ENCODE measurements at places on chromosomes 16 and 17.
A peak's percentile ranks its signal among the peaks of the same experiment; 100 is the strongest.

- DNase-seq, result no peak
Measured at GRCh38 chr16:86975445-86975844, 341.7 kb downstream of the C16orf95 start.

GRCh38 chr17:50871364-50871763 lies 5.2 kb upstream of the TOB1 start:
- peak; percentile 39 for DNase-seq

DNA sequence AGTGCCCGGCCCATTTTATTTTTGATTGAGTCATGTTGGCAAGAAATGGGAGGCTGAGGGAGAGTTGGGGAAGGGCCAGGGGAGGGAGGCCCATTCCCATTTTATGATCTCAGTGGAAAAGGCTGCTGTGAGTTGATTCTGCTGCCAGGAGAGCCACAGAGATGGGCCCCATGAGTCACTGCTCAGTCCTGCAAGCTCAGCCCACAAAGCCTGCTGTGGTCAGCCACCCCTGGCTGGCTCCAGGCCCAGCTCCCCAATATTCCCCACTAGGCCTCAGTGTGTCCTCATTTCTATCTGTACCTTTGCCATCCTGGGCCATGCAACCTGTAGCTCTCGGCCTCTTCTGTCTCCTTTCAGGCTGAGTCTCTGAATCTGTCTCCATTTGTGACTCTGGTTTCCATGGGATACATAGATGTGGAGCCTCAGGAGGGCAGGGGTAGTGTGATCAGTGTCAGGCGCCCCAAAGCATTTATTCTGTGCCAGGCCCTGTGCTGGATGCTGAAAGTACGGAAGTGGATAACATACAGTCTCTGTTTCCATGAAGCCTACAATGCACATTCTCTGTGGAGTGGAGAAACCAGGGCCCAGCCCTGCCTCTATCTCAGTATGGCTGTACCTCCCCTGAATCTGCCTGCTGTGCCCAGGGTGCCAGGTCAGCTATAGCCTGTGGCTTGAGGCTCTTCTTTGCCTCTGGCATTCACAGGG lies 1.9 kb upstream of the PLEKHG4 start:
- no peak for DNase-seq

DNA sequence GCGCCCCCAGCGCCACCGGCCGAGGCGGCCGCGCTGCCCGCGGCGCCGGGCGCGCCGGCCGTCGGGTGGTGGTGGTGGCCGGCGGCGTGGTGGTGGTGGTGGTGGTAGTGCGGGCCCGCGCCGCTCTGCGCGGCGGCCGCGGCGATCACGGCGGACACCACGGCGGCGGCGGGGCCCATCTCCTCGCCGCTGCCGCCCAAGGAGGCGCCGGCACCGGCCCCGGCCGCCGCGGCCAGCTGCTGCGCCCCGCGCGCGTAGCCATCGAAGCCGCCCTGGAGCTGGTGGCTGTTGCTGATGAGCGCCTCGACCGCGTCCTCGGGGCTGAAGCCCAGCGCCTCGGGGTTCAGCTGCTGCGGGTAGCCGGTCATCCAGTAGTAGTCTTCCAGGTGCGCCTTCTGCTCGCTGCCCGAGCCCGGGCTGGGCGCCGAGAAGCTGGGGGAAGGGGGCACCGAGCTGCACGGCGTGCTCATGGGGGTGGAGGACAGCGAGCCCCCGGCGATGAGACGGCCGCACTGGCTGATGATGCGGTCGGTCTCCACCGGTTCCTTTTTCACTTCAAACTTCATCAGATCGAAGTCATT lies 1.2 kb downstream of the MAF start:
- no peak for DNase-seq

DNA sequence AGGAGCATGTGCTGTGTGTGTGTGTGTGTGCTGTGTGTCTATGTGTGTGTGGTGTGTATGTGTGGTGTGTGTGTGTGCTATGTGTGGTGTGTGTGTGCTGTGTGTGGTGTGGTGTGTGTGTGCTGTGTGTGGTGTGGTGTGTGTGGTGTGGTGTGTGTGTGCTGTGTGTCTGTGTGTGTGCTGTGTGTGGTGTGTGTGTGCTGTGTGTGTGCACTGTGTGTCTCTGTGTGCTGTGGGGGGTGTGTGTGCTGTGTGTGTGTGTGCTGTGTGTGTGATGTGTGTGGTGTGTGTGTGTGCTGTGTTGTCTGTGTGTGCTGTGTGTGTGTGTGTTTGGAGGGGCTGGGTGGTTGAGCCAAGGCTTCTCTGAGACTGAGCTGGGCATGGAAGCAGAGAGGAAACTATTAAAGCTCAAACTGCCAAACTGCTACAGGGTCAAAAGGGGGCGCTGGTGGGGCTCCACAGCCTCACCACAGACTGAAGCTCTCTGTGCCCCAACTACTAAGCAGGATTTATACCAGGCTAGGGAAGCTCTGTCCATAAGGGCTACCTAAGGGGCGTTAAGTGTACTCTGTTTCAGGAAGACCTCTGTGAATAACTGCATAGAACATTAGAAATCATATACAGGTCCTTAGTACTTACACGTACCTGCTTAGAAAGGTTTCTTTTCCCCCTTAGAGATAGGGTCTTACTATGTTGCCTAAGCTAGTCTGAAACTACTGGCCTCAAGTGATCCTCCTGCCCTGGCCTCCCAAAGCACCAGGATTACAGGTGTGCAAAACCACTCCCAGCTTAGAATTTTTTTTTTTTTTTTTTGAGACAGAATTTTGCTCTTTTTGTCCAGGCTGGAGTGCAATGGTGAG lies 27.8 kb upstream of the GHDC start:
- DNase-seq, result no peak

- no peak for DNase-seq
Measured at GRCh38 chr16:11688520-11688886, 20.2 kb downstream of the SNN start.

DNA sequence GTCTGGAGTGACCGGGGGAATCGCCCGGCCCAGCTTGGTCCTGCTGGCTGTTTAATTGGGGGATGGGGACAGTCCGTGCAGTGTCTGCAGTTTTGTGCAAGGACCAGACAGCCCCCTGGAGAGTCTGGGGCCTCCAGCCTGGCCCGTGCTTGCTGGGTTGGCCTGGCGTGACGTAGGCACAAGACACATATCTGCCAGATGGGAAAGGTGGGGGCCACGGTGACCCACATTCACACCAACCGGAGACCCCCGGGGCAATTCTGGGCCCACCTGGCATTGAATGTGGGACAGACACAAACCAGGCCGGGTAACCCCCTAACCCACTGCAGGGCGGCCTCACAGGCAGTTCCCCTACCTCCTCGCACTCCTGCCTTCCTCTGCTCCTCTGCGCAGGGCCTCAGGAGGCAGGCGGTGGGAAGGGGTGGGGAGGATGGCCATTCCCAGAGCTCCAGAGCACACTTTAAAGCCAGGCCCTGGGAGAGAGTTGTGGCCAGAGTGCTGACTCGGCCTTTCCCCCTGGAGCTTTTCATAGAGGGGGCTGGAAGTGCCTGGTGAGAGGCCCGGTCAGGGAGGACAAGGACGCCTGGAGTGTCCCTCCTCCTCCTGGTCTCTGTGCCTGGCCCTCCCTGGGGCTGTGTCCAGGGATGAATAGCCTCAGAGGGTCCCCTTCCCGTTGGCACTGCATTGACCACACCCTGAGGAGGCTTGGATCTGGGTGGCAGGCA lies 1.5 kb downstream of the MRC2 start:
- DNase-seq, result no peak

DNA sequence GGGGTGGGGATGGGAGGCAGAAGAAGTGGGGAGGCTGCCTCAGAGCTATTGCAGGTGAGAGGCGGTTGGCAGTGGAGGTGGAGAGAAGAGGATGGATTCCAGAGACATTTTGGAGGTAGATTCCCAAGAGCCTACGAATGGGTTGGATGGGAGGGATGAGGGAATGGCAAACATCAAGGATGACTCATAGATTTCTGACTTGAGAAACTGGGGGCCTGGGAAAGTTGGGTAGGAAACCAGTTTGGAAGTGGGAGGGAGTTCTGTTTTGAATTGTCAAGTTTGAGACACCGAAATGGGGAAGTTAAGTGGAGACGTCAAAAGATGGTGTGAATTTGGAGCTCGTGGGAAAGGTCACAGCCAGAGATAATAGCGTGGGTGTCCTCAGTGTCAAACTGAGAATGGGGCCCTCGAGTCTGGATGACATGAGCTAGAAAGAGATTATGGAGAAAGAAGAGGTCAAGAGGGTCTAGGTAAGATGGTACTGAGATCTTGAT lies 6.2 kb upstream of the CYLD start:
- DNase-seq, result no peak

- peak; percentile 41 for DNase-seq
Measured at GRCh38 chr16:10737068-10737625, 6.5 kb upstream of the NUBP1 start.

DNA sequence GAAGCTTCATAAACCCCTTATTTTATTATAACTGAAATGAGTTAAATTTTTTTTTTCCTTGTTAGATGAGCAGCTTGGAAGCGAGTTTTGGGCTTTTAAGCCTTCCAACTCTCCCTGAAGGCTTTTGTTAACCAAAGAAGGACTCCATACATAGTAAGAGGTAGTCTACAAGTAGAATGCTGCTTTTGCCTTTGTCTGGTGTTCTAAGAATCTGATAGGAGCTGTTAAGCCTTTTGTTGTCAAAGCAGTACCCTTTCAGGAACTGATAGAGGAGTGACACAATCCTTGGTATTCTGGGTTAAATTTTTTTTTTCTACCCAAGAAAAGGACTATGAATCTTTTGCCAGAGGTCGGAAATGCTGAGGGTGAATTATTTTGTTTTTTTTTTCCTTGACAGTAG lies 26.1 kb downstream of the MAP2K4 start:
- DNase-seq, result no peak

DNA sequence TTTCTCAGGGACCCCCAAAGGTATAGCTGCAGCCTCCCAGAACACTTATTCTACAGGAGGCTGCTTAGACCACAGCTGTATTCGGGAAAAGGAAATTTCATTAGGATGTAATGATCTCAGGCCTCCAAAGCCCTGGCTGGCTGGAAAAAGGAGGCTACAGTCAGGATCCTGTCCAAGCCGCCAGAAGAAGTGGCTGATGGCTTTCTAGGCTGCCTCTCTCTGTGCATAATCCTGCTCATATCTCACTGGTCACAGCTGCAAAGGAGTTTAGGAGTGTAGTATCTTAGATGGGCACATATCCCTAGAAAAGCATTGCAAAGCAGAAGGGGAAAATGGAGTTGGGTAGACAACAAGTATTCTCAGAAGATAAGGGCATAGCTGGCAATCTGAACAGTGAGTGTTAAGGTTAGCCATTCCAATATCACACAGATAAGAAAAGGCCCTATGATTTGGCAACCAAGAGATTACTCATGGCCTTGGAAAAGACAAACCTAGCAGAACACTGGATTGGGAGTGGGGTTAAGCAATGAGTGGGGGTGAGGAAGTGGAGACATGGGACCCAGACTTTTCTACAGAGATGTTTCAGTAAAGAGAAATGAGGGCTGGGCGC lies 26.0 kb upstream of the PRKCA start:
- DNase-seq, result no peak

- DNase-seq, result no peak
Measured at GRCh38 chr17:53719229-53719628, 103.5 kb upstream of the KIF2B start.

GRCh38 chr17:29574732-29575510 lies 6.4 kb downstream of the TP53I13 start:
- no peak for DNase-seq

GRCh38 chr17:22517716-22518115 lies 825.4 kb downstream of the KCNJ18 start:
- no peak for DNase-seq

GRCh38 chr17:59839651-59840328 lies 53.0 kb downstream of the TUBD1 start:
- no peak for DNase-seq

- DNase-seq, result no peak
Measured at GRCh38 chr17:48054238-48055185, 6.4 kb downstream of the NFE2L1 start.

GRCh38 chr16:20940871-20941635 lies 40.5 kb downstream of the LYRM1 start:
- DNase-seq, result no peak

- DNase-seq, result no peak
Measured at GRCh38 chr16:75462806-75463205, 1.7 kb downstream of the TMEM170A start.
